ENCODE measurements at places on chromosomes 6 and 20.

DNA sequence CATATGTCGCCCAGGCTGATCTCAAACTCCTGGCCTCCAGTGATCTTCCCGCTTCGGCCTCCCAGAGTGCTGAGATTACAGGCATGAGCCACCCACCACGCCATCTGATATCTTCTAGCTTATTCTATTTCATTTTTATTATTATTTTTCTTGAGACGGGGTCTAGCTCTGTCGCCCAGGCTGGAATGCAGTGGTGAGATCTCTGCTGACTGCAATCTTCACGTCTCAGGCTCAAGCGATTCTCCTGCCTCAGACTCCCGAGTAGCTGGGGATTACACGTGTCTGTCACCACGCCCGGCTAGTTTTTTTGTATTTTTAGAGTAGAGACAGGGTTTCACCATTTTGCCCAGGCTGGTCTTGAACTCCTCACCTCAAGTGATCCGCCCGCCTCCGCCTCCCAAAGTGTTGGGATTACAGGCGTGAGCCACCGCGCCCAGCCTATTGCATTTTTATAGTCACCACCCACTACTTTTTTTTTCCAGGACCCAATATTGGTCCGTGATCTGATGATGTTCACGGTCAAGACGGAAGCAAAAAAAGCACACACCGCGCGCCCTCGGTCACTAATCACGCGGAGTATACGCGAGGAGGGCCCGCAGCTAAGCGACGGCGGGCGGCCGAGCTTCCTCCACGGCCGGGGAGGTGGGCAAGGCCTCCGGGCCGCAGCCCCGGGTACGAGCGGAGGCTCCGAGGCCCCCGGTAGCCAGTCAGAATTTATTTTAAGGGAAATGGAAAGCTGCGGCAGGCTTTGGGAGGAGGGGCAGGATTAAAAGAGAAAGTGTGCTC is 1.1 kb upstream of the LSM14B start:
- DNase-seq: no peak

DNA sequence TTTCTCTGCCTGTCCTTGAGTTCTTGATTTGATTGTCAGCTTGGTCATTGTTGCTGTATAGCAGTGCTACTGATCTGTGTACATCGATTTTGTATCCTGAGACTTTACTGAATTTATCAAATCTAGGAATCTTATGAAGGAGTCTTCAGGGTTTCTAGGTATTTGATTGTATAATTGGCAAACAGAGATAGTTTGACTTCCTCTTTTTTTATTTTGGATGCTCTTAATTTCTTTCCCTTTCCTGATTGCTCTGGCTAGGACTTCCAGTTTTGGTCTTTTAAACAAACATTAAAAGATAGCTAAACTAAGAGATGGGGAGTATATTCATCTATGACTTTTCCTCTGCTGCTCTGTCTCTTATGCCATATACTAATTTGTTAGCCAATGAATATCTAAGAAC is 62.4 kb downstream of the NCOA7 start:
- DNase-seq: no peak

- DNase-seq: no peak
These were observed 40.4 kb upstream of the SCML4 start for GRCh38 chr6:107864226-107865127.

GRCh38 chr20:47585087-47585747 is 83.5 kb downstream of the NCOA3 start:
- DNase-seq: no peak

DNA sequence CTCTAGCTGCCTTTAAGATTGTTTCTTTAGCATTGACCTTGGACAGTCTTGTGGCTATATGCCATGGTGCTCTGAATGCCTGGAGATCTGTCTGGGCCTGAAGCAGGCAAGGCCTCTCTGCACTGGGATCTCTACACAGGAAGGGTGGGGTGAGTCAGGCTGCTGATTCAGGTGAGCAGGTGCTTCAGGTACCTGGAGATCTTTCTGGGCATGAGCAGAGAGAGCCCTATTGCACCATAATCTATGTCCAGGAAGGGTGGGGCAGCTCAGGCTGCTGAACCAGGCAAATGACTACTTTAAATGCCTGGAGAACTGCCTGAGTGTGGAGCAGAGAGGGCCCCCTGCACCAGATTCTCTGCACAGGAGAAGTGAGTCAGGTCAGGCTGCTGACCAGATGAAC is 94.5 kb downstream of the TPBG start:
- no peak for DNase-seq

DNA sequence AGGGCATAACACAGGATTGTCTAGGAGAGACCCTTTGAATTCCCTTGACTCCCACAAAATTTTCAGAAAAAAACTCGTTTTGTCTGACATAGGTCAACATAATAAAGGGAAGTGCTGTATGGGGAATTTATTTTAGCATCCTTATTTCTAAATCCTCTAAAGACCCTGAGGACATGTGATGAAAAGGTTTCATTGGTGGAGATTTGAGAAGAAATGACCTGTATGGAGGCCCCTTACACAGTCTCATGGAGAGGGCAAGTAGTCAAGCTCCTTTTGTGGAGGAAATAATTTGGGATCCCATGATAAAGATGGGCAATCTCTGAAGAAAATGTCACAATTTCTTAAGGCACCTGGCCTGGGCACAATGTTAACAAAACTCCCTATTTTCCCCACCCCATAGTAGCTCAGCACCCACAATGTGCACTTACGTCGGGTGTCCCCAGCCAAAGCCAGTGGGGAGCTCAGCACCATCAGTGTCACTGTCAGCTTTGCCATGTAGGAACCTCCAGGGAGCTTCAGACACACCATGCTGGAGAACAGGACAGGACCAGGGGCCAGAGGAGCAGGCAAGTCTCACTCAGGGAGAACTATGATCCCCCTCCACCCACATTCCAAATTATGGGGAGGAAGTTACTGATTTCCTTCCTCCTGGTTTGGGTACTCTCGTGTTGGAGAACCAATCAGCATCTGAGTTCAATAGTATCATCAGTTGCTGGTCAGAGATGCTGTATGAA is at the start of gene HLA-DRB5:
Gene HLA-DRB5, minus strand, starts transcription at position 591 of the 734 bp plus-strand sequence. Its CDS starts 63 bp downstream, at position 528.
- DNase-seq: no peak

DNA sequence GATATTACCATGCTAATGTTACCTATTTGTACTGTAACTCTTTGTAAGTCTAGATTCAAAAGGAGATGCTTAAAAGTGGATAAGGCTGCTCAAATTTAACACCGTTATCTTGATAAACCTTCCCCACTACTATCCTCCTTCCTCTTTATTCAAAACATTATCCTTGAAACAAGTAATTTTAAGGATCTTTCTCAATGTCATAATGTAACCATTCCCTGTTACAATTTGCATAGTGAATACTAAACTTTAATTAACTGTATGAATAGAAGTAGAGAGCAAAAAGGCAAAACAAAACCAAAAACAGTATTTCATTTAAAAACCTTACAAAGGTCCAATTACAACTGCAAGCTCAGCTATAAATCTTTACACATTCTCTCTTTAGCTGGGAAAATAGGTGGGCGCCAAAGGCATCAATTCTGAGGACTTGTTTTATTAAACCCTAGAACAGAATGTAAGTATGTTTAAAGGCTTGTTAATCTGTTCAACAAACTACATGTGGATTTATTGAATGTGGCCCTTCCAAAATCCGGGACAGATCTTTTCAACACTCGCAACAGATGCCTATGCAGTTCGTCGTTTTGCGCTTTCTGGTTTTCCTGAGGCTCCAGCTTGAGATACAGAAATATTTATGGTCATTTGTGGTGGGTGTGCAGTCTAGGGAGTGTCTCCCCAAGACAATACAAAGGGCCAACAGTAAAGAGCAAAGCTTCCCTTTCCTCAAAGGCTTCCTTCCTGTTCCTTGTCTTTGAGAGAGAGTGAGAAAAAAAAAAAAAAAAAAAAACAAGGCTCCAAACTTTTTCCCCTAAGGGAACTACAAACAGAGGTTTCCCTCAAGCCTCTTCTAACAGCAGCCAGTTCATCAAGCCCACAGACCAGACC is 15.1 kb downstream of the KIF13A start:
- no peak for DNase-seq

Data from stimulated activated CD4-positive, alpha-beta T cell treated with anti-CD3 and anti-CD28 coated beads, Interleukin-4, amount 100 ng/mL, for 1 hour (primary cell).